Bronchial epithelial cell (primary cell): ENCODE measurements at places on chromosomes 6 and 20. TPM values are rescaled to one million over a fixed set of nuclear protein-coding genes. Genes with fewer than 3 reads are reported as not detected.

GFOD1 gene
- 16.3 and 20.6 TPM in 2 replicates for total RNA-seq

SPTLC3 gene
- total RNA-seq: 2.4 and 4.6 TPM in 2 replicates

PACSIN1 gene
- not detected in 2 replicates for total RNA-seq

ERVFRD-1 gene
- not detected in 2 replicates for total RNA-seq

TFAP2D gene
- not detected in 2 replicates for total RNA-seq

FGD2 gene
- total RNA-seq: under 0.01 and 0.26 TPM in 2 replicates

CRISP3 gene
- under 0.01 and 2.4 TPM in 2 replicates for total RNA-seq

ESR1 gene
- total RNA-seq: under 0.01 and 0.13 TPM in 2 replicates

EPPIN gene
- total RNA-seq: not detected in 2 replicates

SLC22A2 gene
- not detected in 2 replicates for total RNA-seq

DEFB118 gene
- not detected in 2 replicates for total RNA-seq

RNF144B gene
- total RNA-seq: 141 and 239 TPM in 2 replicates

ZSCAN23 gene
- 2.4 and 2.8 TPM in 2 replicates for total RNA-seq

GJA10 gene
- not detected in 2 replicates for total RNA-seq

BIRC7 gene
- not detected in 2 replicates for total RNA-seq

HLA-DMB gene
- 0.26 and 0.38 TPM in 2 replicates for total RNA-seq

FARS2 gene
- total RNA-seq: 22.4 and 27.4 TPM in 2 replicates

HTR1E gene
- not detected in 2 replicates for total RNA-seq

SNAI1 gene
- not detected in 2 replicates for total RNA-seq

TREML1 gene
- not detected in 2 replicates for total RNA-seq
